Activated CD8-positive, alpha-beta T cell treated with anti-CD3 and anti-CD28 coated beads for 36 hours (primary cell): ENCODE measurements at places on chromosomes 13 and 19.

GRCh38 chr13:40187841-40188591, 478.4 kb downstream of the FOXO1 start:
- DNase-seq, result peak; percentile 72

GRCh38 chr19:18173572-18174288, at the start of gene IFI30:
TSS of gene IFI30 (plus strand) at chr19:18173813. CDS start at chr19:18173842, 29 bp downstream.
- peak; percentile 72 for DNase-seq

- peak; percentile 16 for DNase-seq
Measured at GRCh38 chr19:49589502-49589905, 1.5 kb upstream of the PRR12 start.

DNA sequence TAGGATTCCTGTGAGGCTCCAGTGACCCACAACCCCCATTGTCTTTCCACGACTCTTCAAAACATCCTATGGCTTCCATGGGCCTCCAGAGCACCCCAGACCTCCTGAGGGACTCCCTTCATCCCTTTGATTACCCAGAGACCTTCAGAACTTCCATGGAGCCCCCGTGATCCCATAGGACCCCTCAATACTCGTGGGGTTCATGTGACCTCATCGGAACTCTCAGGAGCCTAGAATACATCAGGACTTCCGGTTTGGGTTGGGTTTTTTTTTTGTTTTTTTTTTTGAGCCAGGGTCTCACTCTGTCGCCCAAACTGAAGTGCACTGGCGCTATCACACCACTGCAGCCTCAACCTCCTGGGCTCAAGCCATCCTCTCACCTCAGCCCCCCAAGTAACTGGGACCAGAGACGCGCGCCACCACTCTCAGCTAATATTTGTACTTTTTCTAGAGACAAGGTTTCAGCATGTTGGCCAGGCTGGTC, 774 bp downstream of the ALDH16A1 start:
- DNase-seq, result peak; percentile 26

DNA sequence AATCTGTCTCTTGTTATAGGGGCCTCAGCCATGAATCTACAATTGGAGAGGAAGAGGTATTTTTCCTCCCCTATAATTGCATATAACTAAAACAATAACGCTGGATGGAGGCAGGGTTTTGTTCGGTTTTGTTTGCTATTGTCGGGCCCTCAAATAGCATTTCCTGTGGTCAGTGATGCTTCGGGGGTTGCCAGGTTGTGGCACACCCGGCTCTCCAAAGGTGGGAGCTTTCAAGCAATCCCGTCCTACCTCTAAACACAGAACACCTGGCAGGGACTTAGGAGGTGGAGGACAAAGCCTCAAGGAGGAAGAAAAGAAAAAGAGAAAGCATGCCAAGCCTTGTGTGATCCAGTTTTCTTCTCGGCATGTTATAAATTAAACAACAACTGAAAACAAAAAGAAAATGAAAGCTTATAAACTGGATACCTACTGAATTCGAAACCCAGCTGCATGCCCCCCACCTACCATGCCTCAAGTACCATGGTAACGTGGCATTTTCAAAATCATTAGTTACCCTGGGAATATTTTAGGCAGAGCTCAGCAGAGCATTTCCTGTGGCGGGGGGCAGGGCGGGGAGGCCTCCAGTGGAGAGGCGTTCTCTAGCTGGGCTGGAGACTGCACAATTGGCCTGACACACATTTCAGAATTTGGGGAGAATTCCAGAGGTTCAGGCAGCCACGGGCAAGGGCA, 213.8 kb downstream of the DCLK1 start:
- DNase-seq, result no peak

DNA sequence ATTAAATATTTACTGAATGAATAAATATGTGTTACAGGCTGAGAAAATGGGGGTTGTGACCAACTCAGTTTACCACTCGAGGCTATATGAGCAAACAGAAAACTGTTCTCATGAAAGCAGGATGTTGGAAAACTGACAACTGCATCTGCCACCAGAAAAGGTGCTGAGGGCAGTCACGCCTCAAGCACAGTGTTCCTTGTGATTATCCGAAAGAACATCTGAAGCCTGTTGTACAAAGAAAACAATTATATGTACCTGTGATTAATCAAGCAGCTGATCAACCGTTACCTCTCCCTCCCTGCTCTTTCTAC, 6.2 kb upstream of the KLK13 start:
- no peak for DNase-seq

- no peak for DNase-seq
Measured at GRCh38 chr13:27665761-27666160, 44.1 kb downstream of the POLR1D start.

- no peak for DNase-seq
Measured at GRCh38 chr13:35964011-35964862, 166.9 kb downstream of the DCLK1 start.

GRCh38 chr13:51151463-51151862, 40.4 kb upstream of the C13orf42 start:
- DNase-seq, result no peak

DNA sequence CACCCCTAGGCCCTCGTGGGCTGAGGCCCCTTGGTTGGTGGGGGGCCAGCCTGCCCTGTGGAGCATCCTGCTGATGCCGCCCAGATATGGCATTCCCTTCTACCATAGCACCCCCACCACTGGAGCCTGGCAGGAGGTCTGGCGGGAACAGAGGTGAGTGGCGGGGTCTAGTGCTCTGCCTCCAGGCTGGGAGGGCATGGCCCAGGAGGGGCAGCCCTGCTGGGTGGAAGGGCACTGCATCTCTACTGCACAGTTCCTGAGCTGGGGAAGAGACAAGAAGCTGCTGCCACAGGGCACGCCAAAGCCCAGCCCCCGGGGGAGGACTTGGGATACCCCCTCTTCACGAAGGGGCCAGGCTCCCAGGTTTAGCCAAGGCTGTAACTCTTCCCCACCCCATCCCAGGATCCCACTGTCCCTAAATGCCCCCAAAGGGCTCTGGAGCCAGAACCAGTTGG, 2.4 kb upstream of the KMT2B start:
- no peak for DNase-seq

DNA sequence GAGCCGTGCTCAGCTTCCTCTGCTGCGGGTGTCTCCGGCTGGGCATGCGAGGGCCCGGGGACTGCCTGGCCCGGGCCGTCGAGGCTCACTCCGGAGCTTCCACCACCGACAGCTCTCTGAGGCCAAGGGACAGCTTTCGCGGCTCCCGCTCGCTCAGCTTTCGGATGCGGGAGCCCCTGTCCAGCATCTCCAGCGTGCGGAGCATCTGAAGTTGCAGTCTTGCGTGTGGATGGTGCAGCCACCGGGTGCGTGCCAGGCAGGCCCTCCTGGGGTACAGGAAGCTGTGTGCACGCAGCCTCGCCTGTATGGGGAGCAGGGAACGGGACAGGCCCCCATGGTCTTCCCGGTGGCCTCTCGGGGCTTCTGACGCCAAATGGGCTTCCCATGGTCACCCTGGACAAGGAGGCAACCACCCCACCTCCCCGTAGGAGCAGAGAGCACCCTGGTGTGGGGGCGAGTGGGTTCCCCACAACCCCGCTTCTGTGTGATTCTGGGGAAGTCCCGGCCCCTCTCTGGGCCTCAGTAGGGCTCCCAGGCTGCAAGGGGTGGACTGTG, 1.2 kb downstream of the S1PR4 start:
- DNase-seq, result peak; percentile 70

- DNase-seq, result no peak
Measured at GRCh38 chr19:53394522-53394973, 401 bp upstream of the ZNF765 start.

- DNase-seq, result no peak
Measured at GRCh38 chr13:29969286-29969685, 118.9 kb upstream of the UBL3 start.

- peak; percentile 35 for DNase-seq
Measured at GRCh38 chr19:16541526-16542044, 652 bp downstream of the CHERP start.

DNA sequence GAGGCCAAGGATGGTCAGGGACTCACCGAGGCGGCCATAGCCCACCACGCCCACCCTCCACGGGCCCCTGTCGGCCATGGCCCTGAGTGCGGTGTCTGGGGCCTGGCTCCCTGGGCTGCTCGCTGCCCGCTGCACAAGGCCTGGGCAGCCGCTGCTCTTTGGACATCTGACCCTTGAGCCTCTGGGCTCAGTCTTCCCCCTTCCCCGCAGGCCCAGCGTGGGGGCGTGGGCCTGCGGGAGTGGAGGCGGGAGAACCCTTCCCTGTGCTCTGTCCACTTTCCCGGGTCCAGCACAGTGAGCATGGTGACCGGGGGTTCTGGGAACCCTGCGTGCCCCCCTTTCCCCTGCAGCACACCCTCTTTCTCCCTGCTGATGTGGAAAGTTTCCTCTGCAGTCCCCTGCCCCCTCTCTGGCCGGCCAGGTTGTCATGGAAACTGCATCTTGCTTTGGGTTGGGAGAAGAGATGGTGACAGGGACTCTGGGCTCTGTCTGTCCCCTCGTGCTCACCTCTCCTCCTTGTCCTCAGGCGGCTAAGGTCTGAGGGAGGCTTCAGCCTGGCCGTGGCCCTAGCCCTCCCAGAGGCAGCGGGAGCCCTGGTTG, at the start of gene ASPDH:
Gene ASPDH (minus strand): TSS at position 168 of the 600 bp plus-strand sequence. CDS start 90 bp downstream, at position 78.
- no peak for DNase-seq

- DNase-seq, result no peak
Measured at GRCh38 chr19:31906111-31906871, 439.1 kb upstream of the ZNF507 start.

DNA sequence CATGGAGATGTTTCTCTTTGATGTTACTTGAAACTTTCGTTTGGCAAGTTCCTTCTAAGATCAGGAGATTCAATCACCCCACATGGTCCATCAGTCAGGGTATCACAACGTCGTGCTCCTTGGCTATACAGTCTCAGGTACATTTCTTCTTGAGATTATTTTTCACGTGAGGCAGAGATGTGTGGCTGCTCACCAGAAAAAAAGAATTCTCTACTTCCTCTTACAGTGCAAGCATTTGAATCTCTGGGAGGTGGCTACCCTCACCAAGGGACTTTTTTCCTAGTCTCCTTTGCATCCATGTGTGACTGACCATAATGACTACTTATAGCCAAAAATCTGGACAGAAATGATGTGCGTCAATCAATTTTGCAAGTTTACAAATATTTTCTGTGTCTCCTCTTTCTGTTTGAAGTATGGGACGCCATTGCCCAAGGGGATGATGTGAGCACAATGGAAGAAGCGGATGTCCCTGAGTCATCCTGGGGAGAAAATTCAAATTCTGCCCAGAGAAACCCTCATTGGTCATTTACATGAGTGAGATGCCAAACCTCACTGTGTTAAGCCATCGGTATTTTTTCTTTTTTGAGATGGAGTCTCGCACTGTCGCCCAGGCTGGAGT, 8.6 kb upstream of the LAIR2 start:
- DNase-seq, result no peak

- DNase-seq, result no peak
Measured at GRCh38 chr13:97535614-97536013, 101.6 kb downstream of the RAP2A start.

- DNase-seq, result no peak
Measured at GRCh38 chr13:113963376-113963775, 10.5 kb downstream of the C13orf46 start.

DNA sequence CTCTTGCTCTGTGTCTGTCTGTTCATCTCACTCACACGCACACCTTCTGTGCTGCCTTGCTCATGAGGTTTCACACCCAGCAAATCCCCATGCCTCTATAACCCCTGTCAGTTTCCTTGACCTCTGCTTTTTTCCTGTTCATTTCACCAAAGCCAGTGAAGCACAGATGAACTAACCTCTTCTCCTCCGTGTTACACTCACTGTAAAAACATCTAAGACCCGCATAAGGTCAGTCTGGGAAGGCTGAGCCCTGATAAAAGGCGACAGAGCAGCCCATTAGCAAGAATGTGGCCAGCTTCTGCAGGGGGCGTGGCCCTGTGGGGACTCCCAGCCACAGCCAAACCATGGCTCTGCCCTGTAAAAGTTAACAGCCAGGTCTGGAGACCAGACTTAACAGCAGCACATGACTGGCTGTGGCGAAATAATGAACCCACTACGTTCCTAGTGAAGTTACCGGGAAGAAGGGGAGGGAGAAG, 42.8 kb upstream of the NPAS1 start:
- no peak for DNase-seq

GRCh38 chr19:33569821-33570220, 48.2 kb upstream of the PEPD start:
- DNase-seq, result no peak

GRCh38 chr19:604355-604754, 14.7 kb downstream of the HCN2 start:
- DNase-seq, result peak; percentile 77

DNA sequence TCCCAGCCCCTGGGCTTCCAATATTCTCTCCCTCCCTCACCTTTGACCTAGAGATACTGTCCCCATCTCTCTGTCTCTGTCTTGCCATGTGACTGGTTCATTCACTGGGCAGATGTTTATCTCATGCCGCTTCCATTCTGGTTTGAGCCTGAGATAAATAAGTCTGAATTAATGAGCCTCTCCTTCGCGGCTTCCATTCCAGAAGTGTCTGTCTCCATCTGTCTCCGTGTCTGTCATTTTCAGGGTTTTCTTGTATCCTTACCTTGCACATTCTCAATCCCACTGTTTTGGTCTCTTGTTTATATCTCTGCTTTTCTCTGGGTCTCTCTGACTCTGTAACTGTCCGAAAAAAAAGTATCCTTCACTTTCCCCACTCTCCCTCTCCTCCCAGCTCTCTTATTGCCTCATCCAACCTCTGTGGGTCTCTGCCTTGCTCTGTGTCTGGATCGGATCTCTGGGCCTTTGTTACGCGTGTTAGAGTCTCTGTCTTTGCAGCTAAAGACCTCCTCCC, 4.3 kb downstream of the SPHK2 start:
- no peak for DNase-seq

GRCh38 chr19:17757125-17757524, 5.8 kb downstream of the FCHO1 start:
- no peak for DNase-seq

GRCh38 chr13:98490866-98491265, 86.0 kb downstream of the STK24 start:
- no peak for DNase-seq

DNA sequence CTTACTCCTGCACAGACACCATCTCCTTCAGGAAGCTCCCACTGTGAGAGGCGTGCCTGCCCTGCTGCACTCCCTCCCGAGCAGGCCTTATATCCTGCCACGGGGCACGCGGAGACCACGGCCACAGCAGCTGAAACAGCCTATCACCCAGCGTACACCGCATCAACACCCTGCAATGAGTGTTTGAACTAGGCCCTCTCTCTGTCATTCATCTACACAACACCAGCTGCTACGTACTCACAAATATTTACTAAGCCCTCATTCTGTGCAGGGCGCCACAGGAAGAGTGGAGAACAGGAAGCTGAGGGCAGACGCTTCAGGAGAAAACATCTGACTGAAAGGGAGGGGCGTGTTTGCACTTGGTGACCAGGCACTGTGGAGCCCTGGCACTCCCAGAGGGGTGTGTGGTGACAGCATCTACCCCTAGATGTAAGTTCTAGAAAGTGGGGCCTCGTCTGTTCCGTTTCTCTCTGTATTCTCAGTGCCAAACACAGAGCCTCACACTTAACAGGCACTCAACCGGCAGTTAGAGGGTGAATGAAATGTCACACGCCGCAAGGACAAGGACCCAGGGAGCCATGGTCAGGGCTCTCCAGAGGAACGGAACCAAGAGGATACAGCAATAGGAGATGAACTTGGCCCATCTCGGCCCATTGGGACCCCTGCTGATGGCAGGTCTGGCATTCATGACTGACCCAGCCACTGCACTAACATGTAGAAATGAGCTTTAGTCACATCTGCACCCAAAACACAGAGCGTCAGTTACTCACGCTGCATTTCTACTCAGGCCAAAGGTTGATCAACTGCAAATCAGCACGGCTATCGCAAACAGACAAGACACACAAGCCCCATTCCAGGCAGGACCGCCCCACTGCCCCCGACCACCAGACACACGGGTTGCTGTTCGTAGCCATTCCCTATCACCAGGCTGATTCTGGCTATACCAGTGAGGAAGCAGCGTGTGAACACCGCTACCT, 15.7 kb downstream of the RANBP3 start:
- DNase-seq, result peak; percentile 79
